Metanephros (tissue), 2 donors: ENCODE measurements at places on chromosomes 4 and X. TPM values are rescaled to one million over a fixed set of nuclear protein-coding genes. Genes with fewer than 3 reads are reported as not detected.

The TKTL1 gene
- 0.18 TPM for total RNA-seq

The UPF3B gene
- total RNA-seq: 4.8 TPM

The HMX1 gene
- not detected for total RNA-seq

The SPANXC gene
- not detected for total RNA-seq

The PAGE4 gene
- total RNA-seq: not detected

The PNMA5 gene
- not detected for total RNA-seq

The CETN2 gene
- total RNA-seq: 26.3 TPM

The PDE6B gene
- 29.0 TPM for total RNA-seq

The TRIM61 gene
- 1.2 TPM for total RNA-seq

The SYNPO2 gene
- 29.0 TPM for total RNA-seq

The SCML2 gene
- 6.7 TPM for total RNA-seq

The MAGEC3 gene
- total RNA-seq: not detected

The GDPD2 gene
- 0.58 TPM for total RNA-seq

The F8 gene
- total RNA-seq: 13.7 TPM

The ESX1 gene
- total RNA-seq: not detected

The FGF2 gene
- 8.7 TPM for total RNA-seq

The AVPR2 gene
- 4.1 TPM for total RNA-seq

The TMEM156 gene
- total RNA-seq: 4.0 TPM

The NFKB1 gene
- total RNA-seq: 31.0 TPM

The UCP1 gene
- not detected for total RNA-seq

The KIF4A gene
- total RNA-seq: 7.6 TPM

The F8A3 gene
- total RNA-seq: 5.4 TPM

The MCF2 gene
- 1.2 TPM for total RNA-seq

The DRP2 gene
- total RNA-seq: 2.9 TPM

The SLITRK2 gene
- total RNA-seq: 0.64 TPM

The PCDH18 gene
- total RNA-seq: 207 TPM

The LONRF3 gene
- total RNA-seq: 3.2 TPM

The AFF2 gene
- total RNA-seq: 6.1 TPM

The CENPVL2 gene
- 0.18 TPM for total RNA-seq

The HHIP gene
- total RNA-seq: 1.6 TPM

The CDX4 gene
- not detected for total RNA-seq

The SULT1E1 gene
- 354 TPM for total RNA-seq

The PASD1 gene
- total RNA-seq: not detected

The POLN gene
- 6.1 TPM for total RNA-seq

The HTR2C gene
- 0.41 TPM for total RNA-seq

The SHOX gene
- total RNA-seq: 0.06 TPM

The CENPVL1 gene
- 0.18 TPM for total RNA-seq

The RNF150 gene
- 47.2 TPM for total RNA-seq

The CHRNA9 gene
- not detected for total RNA-seq

The TRIM2 gene
- 113 TPM for total RNA-seq

The RGS12 gene
- 75.4 TPM for total RNA-seq

The CLDN34 gene
- total RNA-seq: 0.23 TPM

The ARHGAP36 gene
- total RNA-seq: 36.8 TPM

The ZBED1 gene
- total RNA-seq: 48.8 TPM

The NWD2 gene
- 0.06 TPM for total RNA-seq

The DCAF12L2 gene
- total RNA-seq: 4.0 TPM

The SPINK2 gene
- total RNA-seq: 0.35 TPM
